ENCODE measurements at places on chromosomes 16 and 17. TPM values are rescaled to one million over a fixed set of nuclear protein-coding genes. Genes with fewer than 3 reads are reported as not detected.

CES5A gene
- total RNA-seq, result not detected

DNA sequence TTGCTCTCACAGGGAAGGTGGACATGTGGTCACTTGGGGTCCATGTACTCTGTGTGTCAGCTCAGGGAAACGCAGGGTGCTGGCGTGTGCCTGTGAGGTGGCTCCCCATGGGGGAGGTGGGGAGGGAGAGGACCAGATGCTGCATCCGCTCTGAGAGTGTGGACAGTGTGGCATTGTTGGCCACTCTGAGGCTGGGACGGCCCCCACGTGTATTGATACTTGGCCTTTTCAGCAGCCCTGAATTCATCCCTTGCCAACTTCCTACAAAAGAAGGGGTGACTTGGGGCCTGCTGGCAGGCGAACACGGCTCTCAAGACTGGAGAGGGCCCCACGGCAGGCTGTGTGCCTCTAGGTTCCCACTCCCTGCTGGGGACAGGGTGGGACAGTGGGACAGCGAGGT, 120.1 kb downstream of the RAB11FIP4 start:
- peaks cover 5% of the 10 kb centered on the region for H3K36me3 ChIP-seq
- H3K4me1 ChIP-seq, result peaks cover 32% of the 10 kb centered on the region
- H3K4me3 ChIP-seq, result no peak overlapping the region
- H3K27ac ChIP-seq, result peak overlapping the region; percentile 45
- no peak for DNase-seq

CAPNS2 gene
- total RNA-seq, result not detected

FNDC8 gene
- total RNA-seq, result not detected

GRCh38 chr17:81727324-81728031, 15.4 kb downstream of the SLC25A10 start:
- H3K4me3 ChIP-seq, result no peak overlapping the region
- H3K4me1 ChIP-seq, result no peaks in the 10 kb centered on the region
- H3K36me3 ChIP-seq, result no peaks in the 10 kb centered on the region

DNA sequence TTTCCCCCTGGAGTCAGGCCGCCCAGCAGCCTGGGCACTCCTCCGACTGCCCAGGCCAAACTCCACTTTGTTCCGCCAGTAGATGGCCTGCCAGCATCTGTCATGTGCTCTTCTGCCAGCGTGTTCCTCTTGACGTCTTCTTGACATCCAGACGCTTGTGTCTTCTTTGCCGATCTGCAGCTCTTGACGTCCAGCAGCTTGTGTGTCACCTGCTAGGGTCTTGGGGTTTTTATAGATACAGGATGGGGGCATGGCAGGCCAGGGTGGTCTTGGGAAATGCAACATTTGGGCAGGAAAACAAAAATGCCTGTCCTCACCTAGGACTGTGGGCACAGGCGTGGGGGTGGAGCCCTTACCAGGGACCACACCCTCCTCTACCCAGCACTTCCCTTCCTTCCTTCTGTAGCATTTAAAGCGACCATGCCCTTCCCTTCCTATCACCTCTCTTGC, 88.7 kb downstream of the BMERB1 start:
- no peak overlapping the region for H3K27ac ChIP-seq
- no peaks in the 10 kb centered on the region for H3K27me3 ChIP-seq
- H3K4me1 ChIP-seq, result no peaks in the 10 kb centered on the region
- no peaks in the 10 kb centered on the region for H3K36me3 ChIP-seq

DNA sequence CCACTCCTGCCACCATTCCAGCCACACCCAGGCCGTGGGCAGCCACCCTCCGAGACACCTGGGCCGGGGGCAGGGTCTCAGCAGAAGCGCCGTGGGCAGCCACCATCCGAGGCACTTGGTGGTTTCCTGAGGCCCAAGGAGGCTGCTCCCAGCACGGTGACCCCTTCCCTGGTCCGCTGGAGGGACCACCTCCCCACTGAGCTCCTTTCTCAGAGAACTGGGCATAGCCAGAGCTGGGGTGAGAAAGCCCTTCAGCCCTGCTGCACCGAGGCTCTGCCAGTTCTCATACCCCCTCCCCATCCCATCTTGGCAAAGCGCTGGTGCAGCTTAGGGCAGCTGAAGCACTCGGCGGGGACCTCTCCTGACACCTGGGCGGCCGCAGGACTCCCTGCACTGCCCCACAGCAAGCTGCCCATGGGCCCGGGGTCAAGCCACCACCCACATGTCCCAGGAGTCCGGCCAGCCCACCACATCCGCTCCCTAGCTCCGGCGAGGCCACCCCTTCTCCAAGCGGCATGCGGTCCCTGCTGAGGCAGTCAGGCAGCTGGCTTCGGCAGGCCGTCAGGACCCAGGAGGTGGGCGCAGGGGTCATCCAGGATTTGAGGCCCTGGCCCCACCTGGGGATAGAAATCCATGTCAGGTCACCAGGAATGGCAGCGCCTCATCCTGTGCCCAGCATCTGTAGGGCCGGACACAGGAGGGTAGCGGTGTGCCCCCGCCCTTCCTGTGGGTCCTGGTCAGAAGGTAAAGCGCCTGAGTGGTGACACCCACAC, 1.3 kb upstream of the CYBA start:
- no peaks in the 10 kb centered on the region for H3K27me3 ChIP-seq
- no peak for DNase-seq
- peaks cover 17% of the 10 kb centered on the region for H3K4me1 ChIP-seq
- H3K4me3 ChIP-seq, result no peak overlapping the region
- H3K36me3 ChIP-seq, result peaks cover 5% of the 10 kb centered on the region

DNA sequence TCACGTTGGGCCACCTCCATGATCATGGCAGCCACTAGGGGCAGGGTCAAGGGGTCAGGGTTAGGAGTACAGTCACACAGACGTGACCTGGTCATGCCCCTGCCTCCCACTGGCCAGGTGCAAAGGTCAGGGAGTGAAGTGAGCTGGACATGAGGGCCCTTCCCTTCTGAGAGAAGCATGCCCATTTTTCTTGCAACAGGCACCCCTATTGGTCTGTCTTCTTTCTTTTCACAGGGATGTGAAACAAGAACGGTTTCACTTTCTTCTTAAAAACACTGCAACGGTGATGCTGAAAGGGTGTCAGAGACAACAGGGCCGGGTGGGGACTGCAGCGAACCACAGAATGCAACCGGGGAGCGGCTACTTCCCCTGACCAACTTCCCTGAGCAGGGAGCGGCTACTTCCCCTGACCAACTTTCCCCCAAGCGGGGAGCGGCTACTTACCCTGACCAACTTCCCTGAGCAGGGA, 52.1 kb upstream of the DOC2B start:
- H3K4me3 ChIP-seq, result no peak overlapping the region
- H3K36me3 ChIP-seq, result peaks cover 1% of the 10 kb centered on the region
- DNase-seq, result peak; percentile 34
- no peak overlapping the region for H3K27ac ChIP-seq
- no peaks in the 10 kb centered on the region for H3K4me1 ChIP-seq

GRCh38 chr16:89473791-89474414, 16.5 kb downstream of the ANKRD11 start:
- H3K27me3 ChIP-seq, result no peaks in the 10 kb centered on the region
- DNase-seq, result no peak
- peak overlapping the region; percentile 53 for H3K27ac ChIP-seq
- peaks cover 56% of the 10 kb centered on the region for H3K4me1 ChIP-seq

DNA sequence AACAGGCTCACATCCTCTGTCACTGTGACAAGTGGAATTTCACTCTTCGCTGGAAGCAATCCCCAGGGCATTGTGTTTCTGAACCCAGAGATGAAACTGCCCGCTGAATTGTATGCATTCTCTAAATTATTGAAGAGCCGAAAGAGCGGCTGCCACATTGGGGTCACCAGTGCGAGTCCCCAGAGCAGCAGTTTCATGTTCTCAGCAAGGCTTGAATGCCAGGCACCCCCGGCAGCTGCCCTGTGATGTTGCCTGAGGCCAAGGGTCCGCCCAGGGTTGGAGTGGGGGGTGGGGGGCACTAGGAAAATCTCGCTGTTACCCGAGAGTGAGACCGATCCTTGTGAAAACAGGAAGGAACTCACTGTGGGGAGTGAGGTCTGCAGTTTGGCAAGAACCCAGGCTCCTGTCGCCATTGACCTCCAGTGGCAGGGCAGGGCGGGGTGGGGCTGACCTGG, 20.7 kb upstream of the BCAR1 start:
- no peaks in the 10 kb centered on the region for H3K27me3 ChIP-seq
- peak; percentile 61 for DNase-seq
- H3K27ac ChIP-seq, result no peak overlapping the region
- H3K4me1 ChIP-seq, result peaks cover 9% of the 10 kb centered on the region
- no peaks in the 10 kb centered on the region for H3K36me3 ChIP-seq

OTOA gene
- total RNA-seq, result not detected

DNA sequence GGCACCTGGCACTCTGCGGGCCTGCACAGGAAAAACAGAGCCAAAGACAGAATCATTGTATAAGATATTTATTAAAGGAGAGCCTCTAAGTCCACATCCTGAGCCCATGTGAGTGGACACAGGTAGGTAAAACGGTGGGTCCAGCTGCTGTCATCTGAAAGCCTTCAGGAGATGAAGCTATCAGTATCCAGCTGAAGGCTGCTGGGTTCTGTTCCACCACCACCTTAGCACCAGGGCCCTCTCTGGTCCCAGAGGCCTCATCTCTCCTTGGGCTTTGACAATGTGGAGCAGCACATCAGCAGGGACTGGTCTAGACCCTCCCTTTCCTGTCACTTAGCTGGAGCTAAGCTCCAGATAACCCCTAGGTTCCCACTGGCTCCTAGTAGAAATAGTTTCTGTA, 7.3 kb downstream of the TMEM106A start:
- DNase-seq, result peak; percentile 1
- H3K4me1 ChIP-seq, result peaks cover 18% of the 10 kb centered on the region
- H3K27ac ChIP-seq, result no peak overlapping the region
- H3K36me3 ChIP-seq, result peaks cover 2% of the 10 kb centered on the region
- no peaks in the 10 kb centered on the region for H3K27me3 ChIP-seq

DNA sequence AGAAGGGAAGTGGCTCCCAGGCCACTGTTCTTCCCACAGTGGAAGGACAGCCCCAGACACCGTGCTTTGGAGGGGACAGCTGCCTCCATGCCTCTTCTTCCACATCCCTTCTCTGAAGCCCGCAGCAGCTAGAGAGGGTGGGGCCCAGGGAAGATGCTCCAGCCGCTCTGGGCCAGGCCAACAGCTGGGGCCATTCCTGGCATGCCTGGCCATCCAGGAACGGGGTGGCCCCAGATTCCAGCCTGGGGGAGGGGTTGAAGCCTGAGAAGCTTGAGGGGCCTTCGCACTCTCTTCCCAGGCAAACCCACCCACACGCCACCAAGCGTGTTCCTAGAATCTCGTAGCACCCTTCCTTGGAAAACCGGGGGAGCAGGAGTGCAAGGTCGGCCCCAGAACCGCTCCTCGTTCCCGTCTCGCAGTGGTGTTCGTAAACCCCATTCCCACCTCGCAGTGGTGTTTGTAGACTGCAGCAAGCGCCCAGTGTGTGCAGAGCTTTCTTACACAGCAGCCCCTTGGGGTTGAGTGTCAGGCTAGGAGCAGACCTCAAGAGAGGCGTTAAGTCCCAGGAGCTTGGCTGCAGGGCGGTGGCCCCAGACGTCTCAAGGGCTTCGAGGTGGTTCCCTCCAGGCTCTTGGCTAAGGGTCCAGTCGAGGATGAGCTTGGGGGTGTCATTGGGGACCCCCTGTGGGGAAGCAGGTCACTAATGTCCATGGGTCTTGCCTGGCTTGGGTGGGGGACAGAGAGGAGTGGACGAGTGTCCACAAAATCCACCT, 2.7 kb downstream of the CDH15 start:
- H3K27ac ChIP-seq, result no peak overlapping the region
- no peaks in the 10 kb centered on the region for H3K36me3 ChIP-seq
- H3K4me3 ChIP-seq, result no peak overlapping the region
- peaks cover 17% of the 10 kb centered on the region for H3K4me1 ChIP-seq

SSH2 gene
- 48.2 TPM for total RNA-seq

DNA sequence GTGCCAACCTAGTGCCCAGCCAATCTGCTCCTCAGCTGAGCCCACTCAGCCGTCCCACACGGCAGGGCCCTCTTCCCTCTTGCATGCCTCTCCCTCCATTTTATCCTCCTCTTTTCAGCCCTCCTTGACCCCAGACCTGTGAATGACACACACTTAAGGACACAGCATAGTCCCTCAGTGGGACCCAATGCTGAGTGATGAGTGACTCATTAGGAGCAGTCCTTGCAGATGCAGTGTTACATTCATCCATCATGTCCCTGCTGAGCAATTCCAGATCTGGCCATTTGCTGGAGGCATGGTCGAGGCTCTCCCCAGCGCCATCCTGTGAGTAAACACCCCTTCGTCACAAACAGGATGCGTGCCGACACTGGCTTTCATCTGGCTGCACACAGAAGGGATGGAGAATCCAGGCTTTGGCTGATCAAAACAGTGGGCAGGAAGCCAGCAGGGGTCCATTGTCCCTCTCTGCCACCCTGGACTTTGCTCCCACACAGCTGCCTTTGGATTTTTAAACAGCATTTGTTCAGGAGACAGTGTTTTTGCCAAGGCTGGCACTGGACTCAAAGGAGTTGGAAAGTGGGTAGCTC, 122.6 kb downstream of the AXIN2 start:
- no peak overlapping the region for H3K27ac ChIP-seq
- peaks cover 20% of the 10 kb centered on the region for H3K4me1 ChIP-seq
- H3K27me3 ChIP-seq, result no peaks in the 10 kb centered on the region
- no peak for DNase-seq
- H3K4me3 ChIP-seq, result no peak overlapping the region

TPSAB1 gene
- total RNA-seq, result not detected

- no peak overlapping the region for H3K27ac ChIP-seq
- no peak overlapping the region for H3K4me3 ChIP-seq
- DNase-seq, result no peak
- H3K27me3 ChIP-seq, result peaks cover 6% of the 10 kb centered on the region
- H3K4me1 ChIP-seq, result no peaks in the 10 kb centered on the region
- no peaks in the 10 kb centered on the region for H3K36me3 ChIP-seq
Measured at GRCh38 chr17:77905266-77905665, 53.2 kb upstream of the TNRC6C start.

GRCh38 chr17:77352441-77352840, 211.7 kb downstream of the SEC14L1 start:
- H3K27ac ChIP-seq, result peak overlapping the region; percentile 67
- no peaks in the 10 kb centered on the region for H3K4me1 ChIP-seq
- H3K27me3 ChIP-seq, result no peaks in the 10 kb centered on the region
- H3K36me3 ChIP-seq, result peaks cover 3% of the 10 kb centered on the region
- no peak for DNase-seq
- H3K4me3 ChIP-seq, result no peak overlapping the region

ZNF267 gene
- 25.8 TPM for total RNA-seq

DNA sequence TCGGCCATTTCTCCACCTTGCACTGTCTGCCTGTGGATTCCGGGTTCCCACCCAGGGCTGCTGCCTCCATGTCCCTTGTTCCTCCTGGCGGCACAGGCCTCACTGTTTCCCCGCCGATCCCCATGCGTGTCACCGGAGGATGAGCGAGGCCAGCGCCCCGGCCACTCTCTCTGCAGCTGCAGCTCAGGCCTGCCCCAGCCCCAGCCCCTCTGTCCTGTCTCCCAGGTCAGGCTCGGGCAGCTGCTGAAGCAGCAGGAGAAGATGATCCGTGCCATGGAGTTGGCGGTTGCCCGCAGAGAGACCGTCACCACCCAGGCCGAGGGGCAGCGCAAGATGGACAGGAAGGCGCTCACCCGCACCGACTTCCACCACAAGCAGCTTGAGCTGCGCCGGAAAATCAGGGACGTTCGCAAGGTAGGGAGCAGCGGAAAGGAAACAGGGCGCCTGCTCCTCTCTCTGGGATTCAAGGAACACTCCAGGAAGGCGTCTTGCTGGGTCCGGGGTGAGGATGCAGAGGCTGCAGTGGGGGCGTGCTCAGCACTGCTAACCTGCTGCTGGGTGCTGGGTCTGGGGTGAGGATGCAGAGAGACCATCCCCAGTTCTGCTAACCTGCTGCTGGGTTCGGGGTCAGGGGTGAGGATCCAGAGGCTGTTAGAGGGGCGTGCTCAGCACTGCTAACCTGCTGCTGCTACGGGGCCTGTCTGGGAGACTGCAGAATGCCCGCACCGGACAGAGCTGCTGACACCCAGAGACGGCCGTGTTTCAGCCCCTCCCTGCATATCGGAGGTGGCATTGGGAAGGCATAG, 6.1 kb upstream of the GAA start:
- no peaks in the 10 kb centered on the region for H3K4me1 ChIP-seq
- H3K36me3 ChIP-seq, result no peaks in the 10 kb centered on the region
- H3K27me3 ChIP-seq, result no peaks in the 10 kb centered on the region
- no peak overlapping the region for H3K27ac ChIP-seq
- DNase-seq, result no peak
- no peak overlapping the region for H3K4me3 ChIP-seq

TBC1D3 gene
- not detected for total RNA-seq

Data from Caco-2 (cell line).